ENCODE measurements at places on chromosomes 13 and 19.

GRCh38 chr19:48879025-48879637, 6.9 kb downstream of the PPP1R15A start:
- no peak for DNase-seq

DNA sequence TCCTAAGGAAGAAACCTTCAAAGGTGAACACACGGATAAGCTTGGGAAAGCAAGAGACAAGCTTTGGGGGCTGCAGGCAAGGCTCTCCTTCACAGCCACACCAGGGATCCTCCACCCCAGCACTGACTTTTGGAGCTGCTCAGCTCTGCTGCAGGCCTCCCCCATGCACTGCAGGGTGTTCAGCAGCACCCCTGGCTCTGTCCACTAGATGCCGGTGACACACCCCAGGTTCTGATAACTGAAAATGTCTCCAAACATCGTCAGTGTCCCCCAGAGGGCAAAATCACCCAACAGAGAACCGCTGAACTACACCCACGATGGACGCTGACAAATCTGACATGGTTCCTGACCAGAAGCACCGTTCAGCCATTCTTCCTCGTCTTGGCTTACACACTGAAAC, 90.5 kb downstream of the STK24 start:
- DNase-seq, result no peak

DNA sequence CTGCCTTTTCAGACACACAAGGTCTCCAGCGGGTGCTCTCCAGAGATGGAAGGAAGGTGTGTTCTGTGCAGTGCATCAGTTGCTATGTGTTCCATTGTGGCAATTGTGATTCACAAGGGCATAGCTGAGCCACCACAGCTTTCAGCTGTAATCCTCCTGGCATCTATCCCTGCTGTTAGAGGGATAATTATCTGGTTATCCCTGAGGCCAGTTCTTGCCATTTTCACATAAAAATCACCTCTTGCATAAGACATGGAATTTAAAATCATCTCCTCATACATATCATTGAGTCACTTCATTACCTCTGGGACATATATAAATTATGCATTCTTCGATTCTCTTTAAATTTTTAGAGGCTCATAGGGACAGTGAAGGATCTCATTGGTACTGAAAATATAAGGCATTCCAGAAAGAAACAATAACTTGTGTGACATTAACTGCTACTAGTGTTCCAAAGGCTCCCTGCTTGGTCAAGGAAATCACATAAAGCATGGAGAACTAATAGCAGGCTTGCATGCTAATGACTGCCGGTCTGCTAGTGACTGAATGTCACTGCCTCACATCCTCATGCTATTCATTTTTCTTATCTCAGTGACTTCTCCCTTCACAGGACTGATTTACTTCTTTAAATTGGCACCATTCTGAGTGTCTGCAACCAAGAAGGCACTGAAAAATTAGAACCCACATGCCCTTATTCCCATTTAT, 214.0 kb downstream of the ENOX1 start:
- peak; percentile 85 for DNase-seq

- DNase-seq, result no peak
These were observed 5.2 kb downstream of the UBXN6 start for GRCh38 chr19:4452230-4452990.
